Tibial artery (tissue), 4 donors: ENCODE measurements at places on chromosomes 2 and 18.

DNA sequence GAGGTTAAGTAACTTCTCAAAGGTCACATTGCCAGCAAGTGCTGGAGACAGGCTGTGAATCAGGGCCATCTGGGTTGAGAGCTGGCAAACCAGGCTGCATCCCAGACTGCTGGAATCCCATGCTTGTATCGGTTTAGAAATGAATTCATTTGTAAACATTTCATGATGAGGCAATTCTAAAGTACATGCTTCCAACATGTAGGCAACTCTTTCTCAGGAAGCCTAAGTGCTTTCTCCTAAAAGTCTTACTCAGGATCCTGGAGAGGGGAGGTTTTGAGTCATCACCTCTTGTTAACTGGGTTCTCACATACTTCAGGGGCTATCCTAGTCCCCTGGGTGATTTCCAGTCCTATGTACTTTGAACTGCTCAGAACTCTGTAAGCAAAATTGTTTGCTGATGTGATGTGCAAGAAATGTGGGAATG, 416.5 kb downstream of the MEIS1 start:
- no peak for DNase-seq

DNA sequence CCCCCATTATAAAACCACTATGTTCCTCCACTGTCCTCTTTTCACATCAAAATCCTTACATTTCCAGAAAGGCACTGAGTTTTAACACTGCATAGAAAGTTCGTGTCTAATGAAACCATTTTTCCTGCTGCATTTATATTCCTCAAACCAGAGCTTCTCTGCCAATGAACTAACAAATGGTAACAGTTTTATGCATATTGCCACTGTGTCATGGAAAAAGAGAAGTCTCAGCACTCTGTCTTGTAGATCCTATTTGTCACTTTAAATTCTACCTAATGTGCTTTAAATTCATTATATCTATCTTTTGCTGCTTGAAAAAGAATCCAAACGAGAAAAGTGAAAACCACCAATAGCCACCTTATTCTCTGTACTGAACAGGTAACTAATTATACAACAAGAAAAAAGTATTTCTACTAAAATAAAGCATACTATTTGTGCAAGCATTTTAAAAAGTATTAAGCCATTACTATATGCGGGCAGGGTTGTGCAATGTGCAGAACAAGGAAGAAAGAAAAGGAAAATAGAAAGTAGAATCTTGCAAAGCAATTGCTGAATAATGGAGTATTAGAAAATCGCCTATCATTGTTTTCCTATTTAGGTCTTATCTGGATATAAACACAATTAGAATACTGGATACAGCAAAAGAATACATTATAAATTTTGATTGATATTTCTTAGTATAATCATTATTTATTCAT, 328.9 kb downstream of the ZEB2 start:
- no peak for DNase-seq

DNA sequence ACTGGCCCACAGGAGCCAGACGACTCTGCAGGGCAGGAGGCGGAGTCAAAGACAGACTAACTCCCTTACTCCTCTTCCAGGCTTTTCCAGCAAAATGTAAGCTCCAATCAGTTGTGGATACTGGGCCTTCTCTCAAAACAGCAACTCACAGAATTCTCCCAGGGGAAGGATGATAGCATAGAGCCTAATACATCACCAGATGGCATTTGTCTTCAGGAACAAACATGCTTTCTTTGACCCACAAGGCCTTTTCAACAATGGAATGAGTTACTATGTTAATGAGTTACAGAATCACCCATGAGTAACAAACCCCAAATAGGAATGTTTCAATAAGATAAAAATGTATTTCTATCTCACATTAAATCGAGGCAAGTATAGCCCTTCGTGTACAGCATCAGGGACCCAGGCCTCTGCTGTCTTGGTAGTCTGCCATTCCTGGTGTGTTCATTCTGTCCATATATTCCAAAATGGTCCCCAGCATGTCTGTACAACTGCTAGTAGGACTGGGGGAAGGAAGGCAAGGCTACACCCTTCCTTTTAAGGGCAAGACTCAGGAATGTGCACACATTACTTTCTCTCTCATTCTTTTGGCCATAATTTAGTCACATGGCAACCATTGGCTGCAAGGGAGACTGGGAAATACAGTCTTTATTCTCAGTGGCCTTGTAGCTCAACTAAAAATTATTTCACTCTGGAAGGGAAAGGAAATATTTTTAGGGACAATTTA, 76.4 kb downstream of the BOD1L2 start:
- no peak for DNase-seq

- no peak for DNase-seq
Observed at GRCh38 chr18:31079973-31080372, 22.2 kb downstream of the DSC2 start.

DNA sequence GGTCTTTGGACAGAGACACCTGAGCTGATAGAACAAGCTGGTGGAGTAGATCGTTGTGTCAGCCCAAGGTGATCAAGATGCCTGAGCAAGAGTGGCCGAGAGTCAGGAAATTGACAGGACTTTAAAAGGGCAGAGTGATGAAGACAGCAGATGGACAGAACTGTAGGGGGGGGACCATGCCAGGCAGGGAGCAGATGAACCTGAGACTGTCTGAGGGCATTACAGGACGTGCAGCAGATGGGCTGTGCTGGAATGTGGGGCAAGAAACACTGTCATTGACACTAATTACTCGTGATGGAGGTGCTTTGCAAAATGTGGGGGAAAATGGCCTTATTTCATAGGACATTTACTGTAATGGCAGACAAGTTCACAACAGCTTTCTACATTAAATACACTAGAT, 225.0 kb downstream of the THSD7B start:
- DNase-seq = no peak

- DNase-seq = no peak
Observed at GRCh38 chr2:208265371-208265800, 669 bp upstream of the PIKFYVE start.

GRCh38 chr18:3067165-3067661, 54.3 kb upstream of the LPIN2 start:
- no peak for DNase-seq

DNA sequence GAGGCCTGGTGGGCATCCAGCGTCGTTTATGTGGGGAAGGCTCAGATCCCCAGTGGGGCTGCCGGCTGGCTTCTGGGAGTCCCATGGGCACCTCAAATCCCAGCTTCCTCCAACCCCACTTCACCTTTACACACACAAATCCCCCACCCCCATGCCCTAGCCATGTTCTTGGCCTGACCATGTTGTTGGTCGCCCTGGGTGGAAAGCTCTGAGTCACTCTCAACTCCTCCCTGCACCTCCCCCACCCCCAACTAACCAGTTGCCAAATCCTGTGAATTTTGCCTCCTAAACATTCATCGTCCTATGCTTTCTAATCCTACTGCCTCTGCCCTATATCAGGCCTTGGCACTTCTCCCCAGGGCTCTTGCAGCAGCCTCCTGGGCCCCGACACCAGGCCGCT, 6.4 kb downstream of the TNS1 start:
- peak; percentile 87 for DNase-seq

DNA sequence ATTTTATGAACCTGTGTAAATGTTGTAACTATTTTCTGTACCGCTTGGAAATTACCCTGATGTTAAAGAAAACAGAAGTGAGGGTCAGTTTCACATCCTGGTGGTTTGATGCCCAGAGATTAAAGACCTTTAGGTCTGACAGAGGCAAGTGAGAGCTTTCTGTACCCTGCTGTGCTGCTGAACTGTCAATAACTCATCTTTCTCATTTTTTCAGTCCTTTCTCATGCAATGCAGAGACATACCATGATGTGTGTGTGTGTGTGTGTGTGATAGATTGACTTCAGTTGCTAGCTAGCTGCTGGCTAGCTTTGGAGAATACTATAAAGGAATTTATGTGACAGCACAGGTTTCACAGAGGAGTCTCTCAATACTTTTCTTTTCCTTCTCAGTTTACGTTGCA, 2025.6 kb upstream of the LRRTM1 start:
- no peak for DNase-seq
